ENCODE measurements at places on chromosomes 12 and 14.

GRCh38 chr14:60174352-60175254, 9.4 kb upstream of the DHRS7 start:
- DNase-seq = no peak

GRCh38 chr12:47907851-47908454, 3.2 kb upstream of the VDR start:
- DNase-seq = no peak

DNA sequence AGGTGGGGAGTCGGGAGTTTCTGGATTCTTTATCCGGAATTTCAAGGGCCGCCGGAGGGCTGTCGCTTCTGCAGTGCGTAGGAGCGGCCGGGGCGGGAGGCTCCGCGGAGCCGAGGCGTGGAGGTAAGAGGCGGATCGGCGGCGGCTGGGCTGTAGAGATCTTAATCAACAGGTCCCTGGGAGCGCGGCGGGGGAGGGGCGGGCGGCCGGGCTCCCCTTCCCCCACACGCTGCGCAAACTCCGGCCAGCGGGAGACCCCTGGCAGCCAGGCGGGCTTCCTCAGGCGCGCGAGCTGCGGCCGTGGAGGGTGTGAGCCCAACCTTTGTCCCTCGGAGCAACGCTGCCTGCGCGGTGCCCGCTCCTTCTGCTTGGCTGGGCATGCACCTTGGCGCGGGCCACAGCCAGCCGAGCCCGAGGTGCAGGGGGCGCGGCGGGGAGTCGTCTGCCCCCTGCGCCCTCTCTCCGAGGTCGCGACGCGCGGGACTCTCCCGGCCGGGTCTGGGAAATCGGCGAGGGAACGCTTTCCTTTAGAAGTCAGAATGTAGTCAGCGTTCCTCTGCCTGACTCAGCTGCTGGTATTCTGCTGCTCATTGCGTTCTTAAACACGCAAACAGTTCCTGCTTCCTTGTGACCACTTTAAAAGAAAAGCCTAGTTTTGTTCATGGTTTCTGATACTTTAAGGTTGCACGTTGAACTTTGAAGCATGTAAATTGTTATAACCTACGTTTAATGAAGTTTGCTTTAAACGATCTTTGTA, at the start of gene PALS1:
Gene PALS1, plus strand, starts transcription at position 25 of the 757 bp plus-strand sequence. CDS start 37,736 bp downstream, outside the sequence.
- no peak for DNase-seq

DNA sequence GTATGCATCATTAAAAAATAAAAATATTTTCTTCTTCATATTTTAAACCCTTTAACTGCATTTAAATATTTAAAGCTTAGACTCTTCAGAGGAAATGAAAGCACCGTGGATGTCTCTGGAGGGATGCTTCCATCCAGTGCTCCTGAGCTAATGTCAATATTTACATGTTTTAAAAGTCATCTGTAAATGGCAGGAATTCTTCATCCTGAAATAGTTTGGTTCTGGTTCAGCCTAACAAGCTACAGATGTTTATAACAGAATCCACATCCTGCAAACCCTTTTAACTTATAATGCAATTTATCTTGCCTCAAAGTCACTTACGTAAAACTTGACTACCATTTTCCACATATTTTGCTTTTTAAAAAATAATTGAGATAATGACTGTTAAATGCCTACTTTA, 1207.3 kb downstream of the SLC16A7 start:
- DNase-seq = no peak

- no peak for DNase-seq
These were observed 71.2 kb downstream of the BORCS5 start for GRCh38 chr12:12428047-12428446.

GRCh38 chr12:57055824-57056223, 5.9 kb upstream of the MYO1A start:
- no peak for DNase-seq

DNA sequence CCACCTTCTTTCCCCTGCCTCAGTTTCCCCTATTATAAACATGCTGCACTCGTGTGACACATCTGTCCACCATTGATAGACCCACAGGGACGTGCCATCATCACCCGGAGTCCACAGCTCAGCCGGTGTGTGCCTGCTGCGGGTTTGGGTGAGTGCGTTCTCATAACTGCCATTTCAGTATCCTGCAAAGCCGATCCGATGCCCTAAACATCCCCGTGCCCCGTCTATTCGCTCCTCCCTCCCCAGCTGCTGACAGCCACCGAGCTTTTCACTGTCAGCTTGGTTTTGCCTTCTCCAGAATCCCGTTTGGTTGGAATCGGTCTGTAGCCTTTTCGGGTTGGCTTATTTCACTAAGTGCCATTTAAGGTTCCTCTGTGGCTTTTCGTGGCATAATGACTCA, 3.9 kb downstream of the LRCOL1 start:
- DNase-seq = no peak

GRCh38 chr14:105534586-105534985, 8.2 kb downstream of the TMEM121 start:
- DNase-seq = no peak

GRCh38 chr12:47034661-47035060, 44.8 kb upstream of the PCED1B start:
- no peak for DNase-seq

- no peak for DNase-seq
These were observed 53.4 kb downstream of the RGS6 start for GRCh38 chr14:71985538-71986189.

GRCh38 chr12:66296176-66296683, 6.1 kb upstream of the HELB start:
- no peak for DNase-seq

- DNase-seq = no peak
These were observed 13.6 kb downstream of the MBIP start for GRCh38 chr14:36306836-36307235.

- DNase-seq = no peak
These were observed 15.6 kb downstream of the CCER1 start for GRCh38 chr12:90939382-90939781.

DNA sequence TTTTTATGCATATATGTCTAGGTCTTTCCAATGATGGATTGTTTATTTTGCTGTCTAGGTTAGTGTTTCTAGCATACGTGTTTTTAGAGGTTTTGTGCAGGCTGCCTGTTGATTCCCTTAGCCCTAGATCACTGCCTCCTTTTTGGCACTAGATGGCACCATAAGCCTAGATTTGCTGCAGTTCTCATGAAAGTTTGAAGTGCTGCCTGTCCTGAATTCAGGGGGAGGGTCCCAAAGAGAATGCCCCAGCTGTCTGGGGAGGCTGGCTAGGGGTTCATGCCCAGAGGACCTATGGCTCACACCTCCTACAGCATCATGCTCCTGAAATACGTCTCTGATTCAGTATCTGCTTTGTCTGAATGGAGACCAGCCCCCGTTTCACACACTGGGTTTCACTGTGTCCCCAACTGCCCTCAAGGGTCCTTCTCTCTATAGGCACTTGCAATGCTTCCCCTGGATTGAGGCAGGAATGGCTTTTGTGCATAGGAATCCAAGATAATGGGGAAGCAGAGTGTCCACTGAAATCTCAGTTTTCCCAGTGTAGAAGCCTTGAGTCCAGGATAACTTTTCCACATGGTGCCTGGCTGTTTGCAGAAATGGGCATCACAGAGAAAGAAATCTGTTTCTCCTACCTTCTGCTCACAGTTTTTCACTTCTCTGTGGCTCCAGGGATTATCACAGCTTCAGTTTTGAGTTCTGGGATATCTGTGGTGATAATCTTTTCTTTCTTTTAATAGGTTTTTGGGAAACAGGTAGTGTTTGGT, 14.2 kb upstream of the TXNRD1 start:
- peak; percentile 10 for DNase-seq

GRCh38 chr14:35806006-35806907, 2.8 kb downstream of the RALGAPA1 start:
- no peak for DNase-seq

DNA sequence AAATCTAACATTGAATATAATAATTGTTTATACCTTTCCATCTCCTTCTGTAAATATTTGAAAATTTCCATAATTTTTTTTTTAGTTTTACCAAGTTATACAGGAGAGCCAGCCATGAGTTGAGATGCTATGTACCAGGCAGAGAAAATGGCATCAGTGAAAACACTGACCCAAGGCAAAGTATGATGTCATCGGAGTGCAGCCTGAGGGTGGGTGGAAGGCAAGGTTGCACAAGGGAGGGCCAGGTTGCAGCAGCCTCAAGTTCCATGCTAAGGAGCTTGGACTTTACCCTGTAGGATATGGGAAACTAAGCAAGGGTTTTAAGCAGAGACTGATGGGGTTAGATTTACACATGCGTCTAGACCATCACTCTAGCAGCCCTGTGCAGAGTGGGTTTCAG, 441.1 kb downstream of the BCAT1 start:
- DNase-seq = no peak

GRCh38 chr12:25757037-25757665, 201.3 kb upstream of the RASSF8 start:
- DNase-seq = no peak

GRCh38 chr14:64114796-64115195, 179.4 kb downstream of the ESR2 start:
- DNase-seq = no peak

- DNase-seq = no peak
These were observed 4.9 kb downstream of the ATP2B1 start for GRCh38 chr12:89703768-89704167.

DNA sequence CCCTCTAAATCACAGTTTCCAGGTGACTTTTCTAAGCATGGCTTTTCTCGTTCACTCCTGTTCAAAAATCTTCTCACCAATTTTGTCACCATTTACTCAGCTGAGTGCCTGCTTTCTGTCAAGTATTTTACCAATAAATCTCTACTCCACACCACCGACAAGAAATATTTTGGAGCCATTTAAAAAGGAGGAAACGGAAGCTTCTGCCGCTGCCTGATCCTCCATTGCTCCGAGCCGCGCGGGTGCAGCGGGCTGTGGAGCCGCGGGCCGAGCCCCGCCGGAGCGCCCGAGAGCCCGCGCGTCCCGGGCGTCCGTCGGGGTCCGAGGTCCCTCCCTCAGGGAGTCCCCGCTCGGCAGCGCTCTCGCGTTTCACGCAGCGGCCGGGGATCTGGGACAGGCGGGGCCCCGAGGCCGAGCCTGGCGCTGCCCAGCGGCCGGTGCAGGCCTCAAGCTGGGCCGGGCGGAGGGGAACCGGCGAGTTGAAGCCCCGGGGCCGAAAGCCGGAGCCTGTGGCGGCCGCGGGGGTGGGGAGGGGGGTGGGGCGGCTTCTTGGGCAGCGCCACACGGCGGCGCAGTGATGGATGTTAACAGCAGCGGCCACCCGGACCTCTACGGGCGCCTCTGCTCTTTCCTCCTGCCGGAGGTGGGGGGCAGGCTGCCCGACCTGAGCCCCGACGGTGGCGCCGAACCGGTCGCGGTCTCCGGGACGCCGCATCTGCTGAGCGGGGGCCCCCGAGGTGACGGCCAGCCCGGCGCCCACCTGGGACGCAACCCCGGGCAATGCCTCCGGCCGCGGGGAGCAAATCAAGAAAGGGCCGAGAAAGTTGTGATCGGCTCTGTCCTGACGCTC, 1.1 kb upstream of the HEBP1 start:
- peak; percentile 16 for DNase-seq

DNA sequence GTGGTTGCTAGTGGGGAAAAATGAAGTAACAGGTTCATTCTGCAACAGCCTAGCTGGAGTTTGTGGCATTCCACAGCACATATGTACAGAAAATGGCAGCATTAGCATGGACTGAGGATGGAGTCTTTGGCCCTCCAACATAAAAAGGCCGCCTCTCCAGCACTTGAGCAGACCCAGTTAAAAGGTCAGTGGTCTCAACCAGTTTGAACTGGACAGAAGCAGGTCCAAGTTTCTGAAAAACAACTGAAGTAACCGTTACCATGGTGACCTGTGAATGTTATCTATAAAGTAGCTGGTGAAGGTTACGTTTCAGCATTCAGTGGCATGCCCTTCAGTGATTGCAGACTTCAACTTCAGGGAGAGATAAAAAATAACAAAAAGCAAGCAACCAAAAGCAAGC, 34.1 kb upstream of the OR10AD1 start:
- no peak for DNase-seq

DNA sequence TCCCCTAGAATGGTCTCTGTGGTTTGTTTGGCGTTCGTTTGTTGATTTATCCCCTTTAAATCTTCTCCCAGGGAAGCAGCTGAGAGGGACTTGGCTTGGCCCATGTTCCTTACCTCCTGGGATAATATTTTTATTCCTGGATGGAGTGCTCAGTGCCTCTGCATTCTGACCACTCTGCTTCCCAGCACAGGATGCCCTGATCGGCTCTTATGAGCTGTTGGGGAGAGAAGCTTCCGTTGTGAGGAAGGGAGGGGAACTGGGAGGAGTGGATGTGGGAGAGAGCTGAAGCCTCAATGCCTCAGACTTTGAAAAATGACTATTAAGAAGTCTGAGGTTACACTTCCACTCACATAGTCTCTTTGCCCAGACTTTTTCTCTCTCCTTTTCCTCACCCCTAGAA, 114.8 kb downstream of the SMOC1 start:
- DNase-seq = no peak

DNA sequence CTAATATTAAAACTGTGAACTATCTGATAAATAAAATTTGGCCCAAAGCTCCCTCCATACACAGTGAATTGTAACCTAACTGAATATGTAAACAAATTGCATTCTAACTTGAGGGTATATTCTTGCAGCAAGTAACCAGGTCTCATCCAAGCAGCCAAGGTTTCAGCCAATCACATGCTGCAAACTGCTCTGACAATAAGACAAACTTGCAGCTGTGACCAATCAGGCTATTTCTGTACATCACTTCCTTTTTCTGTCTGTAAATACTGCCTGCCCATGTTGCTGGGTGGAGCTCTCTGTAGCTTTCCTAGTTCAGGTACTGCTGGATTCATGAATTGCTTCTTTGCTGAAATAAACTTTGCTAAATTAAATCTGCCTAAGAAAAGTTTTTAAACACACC, 499.0 kb downstream of the GALC start:
- no peak for DNase-seq

- DNase-seq = no peak
These were observed 16.1 kb upstream of the TMEM106C start for GRCh38 chr12:47947341-47947740.

DNA sequence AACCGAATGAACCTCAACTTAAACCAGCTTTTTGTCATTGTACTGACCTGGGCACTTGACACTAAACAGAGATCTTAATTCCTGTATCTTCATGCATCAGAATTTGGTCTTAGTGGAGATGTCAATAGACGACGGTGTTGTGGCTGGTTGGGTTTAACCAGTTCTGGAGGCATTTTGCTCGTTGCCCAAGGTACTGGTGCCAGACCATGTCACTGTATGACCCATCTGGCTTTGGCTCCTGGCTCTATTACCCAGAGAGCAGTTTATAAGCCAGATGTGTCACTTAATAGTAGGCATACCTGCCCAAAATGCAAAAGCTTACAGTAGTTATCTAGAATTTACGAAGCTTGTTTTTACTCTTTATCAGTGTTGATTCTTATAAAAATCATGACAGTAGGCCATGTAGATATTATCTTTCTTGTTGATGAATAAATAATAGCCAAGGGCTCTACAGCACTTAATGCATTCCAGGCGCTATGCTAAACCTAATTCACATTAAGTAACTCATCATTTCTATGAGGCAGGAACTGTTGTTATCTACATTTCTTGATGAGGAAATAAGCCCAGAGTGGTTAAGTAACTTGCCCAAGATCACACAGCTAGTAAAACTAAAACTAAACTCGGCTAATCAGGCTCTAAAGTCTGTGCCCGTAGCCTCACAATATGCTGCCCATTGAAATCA, 179.7 kb upstream of the HIF1A start:
- no peak for DNase-seq
